ENCODE measurements at places on chromosomes 1 and 21.
A peak's percentile ranks its signal among the peaks of the same experiment; 100 is the strongest.

- DNase-seq = no peak
Measured at GRCh38 chr1:201348211-201348566, 29.3 kb downstream of the TNNT2 start.

GRCh38 chr1:14682941-14683621 lies 84.6 kb downstream of the KAZN start:
- no peak for DNase-seq

GRCh38 chr1:117674521-117675400 lies 68.9 kb downstream of the TENT5C start:
- DNase-seq = no peak

DNA sequence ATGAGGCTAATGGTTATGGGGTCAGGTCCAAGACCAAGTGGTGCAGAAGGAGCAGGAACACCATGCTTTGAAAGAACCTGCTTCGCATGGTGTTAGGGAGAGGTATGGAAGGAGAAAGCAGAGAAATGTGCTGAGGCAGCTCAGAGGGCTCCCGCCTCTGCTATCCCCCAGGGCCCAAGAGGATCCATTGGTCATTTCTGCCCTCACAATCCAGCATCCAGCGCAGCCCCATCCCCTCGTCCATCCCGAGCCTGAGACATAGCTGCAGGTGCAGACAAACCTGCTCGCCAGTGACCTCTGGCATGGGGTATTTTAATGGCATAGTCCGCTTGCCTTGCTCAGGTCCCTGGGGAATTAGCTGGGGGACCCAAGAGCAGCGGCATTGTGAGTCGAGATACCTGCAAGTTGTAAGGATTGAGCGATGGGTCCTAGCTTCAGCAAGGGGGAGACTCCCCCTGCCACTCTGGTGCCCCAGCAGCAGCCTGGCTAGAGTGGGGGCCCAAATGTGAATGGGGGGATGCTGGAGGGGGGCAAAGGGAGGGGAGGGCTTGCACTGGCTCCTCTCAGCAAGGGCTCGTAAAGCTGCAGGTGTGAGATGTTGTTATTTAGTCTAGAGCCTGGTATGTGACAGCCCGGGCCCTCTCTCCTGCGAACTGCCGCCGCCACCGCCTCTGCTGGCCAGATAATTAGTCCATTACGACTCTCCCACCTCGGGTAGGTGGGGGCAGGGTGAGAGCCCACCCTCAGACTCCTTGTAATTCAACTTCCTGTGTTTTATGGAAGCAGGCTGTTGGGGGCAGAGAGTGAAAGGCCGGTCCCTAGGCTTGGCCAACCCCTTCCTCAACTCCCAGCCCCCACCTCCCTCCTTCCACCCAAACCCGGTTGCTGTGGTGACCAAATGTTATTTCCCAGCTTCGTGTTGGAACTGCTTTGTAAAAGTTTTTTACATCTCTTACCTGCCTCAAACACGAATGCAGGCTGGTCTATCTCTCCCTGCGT lies 118.8 kb downstream of the RNF220 start:
- no peak for DNase-seq

GRCh38 chr1:167674156-167674555 lies 44.1 kb downstream of the RCSD1 start:
- DNase-seq = no peak

DNA sequence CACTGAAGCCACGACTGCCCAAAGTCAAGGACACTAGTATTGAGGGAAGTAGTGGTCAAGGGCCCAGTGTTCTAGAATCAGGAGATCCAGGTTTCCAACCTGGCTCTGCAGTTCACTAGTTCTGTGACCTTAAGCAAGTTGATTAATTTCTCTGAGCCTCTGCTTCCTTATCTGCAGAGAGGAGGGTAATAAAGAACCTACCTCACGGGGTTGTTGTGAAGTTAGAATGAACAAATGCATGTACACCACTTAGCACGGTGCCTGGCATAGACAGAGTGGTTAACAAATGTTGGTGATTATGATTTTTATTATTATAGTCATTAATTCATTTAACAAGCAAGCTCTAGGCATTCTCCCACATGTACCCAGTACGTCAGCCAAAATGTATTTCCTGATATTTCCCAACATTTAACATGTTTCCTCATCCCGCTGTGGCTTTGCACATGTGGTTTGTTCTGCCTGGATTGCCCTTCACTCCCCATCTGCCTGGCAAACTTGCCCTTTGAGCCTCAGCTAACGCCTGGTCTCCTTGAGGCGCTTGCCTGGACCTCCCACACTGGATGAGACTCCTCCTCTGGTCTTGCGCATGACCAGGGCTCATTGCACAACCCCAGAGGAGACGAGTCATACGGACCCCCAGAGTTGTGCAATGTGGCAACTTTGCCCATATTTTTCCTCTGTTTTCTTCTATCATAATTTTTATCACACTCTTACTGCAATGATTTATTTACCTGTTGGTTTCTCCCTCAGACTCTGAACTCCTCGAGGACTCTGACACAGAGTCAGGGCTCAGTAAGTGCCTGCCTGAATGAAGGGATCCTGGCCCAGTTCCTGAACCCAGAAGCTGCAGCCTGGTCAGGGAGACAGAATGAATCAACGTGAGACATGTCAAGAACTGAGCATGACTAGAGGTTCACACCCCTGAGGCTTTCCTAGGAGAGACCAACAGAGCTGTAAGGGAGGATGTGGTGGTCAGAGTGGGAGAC lies 20.7 kb upstream of the MFSD2A start:
- no peak for DNase-seq

DNA sequence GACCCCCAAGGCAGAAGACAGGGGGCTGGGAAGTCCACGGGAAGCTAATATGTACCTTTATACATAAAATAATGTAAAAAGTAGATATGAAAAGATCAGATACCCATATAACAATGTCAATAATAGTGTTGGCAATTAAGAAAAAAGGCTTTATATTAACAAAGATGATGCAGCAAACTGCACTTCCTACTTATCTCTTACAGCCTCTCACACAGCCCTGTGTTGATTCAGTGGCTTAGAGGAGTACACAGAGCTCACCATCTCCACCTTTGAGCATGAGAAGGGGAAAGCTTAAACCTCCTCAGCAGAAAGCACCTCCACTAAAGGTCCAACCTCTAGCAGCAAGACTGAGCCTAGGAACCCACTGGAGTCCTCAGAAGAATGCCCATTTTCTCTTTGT lies 7.2 kb upstream of the VSIG8 start:
- no peak for DNase-seq

GRCh38 chr1:222057162-222057561 lies 315.3 kb upstream of the DUSP10 start:
- no peak for DNase-seq

- DNase-seq = no peak
Measured at GRCh38 chr1:11749203-11749689, 12.7 kb upstream of the C1orf167 start.

GRCh38 chr1:96964761-96965160 lies 243.2 kb downstream of the PTBP2 start:
- no peak for DNase-seq

- DNase-seq = no peak
Measured at GRCh38 chr1:235946571-235946981, 79.9 kb upstream of the LYST start.

DNA sequence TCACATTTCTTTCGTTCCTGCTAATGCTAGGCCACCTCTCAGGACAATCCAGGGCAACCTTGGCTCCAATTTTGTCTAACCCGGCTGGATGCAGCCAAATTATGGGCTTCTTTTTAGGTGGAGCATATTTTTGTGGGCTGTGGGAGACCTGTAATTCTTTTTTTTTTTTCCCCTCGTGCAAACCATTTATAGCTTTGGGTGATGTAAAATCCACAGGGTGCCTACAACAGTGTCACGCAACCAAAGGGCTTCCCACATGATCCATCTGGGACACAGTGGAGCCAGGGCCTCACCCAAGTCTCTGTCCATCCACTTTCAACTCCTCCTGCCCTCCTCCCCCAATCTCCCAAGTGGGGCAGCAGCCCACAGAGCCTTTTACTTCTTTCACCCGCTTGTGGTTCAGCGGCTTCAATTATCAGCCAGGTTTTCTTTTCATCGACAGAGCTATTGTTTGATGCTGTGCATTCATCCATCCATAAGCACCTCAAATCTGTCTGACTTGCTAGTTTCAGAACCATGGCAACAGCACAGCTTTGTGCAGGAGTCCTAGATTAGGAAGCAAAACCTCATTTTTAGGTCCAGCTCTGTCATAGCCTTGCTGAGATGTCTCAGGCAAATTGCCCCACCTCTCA lies 10.0 kb upstream of the OVAAL start:
- peak; percentile 76 for DNase-seq

DNA sequence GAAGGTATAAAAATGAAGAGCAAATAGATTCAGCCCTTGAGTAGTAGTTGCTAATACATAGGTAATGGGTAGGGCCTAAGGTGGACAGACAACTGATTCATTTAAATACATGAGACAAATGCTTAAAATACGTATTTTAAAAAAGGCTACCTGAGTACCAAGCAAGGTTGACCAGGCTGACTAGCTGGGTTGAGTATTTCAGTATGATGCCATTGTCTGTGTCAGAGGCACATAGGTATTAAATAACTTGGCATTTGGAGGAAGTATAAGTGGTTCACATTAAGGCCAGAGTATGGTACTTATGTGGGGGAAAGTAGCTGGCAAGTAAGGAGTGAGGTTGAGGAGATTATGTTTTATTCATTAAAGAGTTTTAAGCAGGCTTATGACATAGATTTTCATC lies 19.4 kb downstream of the NEK7 start:
- DNase-seq = no peak

- DNase-seq = no peak
Measured at GRCh38 chr21:17732306-17732705, 86.8 kb downstream of the C21orf91 start.

DNA sequence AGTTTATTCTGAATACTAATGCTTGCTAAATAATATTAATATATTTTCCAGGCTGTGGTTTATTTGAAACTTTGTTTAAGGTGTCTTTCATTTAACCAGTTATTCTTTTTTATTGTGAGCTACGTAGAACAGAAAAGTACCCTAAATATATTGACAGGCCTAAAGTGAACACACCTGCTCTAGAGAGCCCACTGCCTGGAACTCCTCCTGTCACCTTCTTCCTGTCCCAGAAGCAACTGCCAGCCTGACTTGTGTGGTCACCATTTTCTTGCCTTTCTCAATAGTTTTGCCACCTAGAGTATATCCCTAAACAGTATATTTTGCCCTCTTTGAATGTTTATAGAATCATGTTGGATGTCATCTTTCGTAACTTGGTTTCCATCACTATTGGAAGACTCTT lies 48.5 kb downstream of the SCCPDH start:
- DNase-seq = no peak

DNA sequence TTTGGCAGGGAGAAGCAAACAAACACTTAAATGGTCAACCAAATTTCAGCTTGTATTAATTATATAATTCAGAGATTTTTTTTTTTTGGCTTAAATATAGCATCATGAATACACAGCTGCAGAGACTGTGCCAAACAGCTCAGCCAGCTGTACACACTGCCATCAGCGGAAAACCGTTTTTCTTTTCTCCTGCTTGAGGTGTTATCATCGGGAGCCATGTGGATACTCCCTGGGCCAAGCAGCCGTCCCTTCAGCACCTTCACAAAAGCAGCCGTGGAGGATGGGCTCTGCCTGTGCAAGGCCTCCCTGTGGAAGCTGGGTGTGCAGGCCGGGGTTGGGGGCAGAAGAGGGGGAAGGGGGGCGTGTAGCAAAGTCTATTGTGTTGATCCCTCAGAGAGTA lies 85.0 kb downstream of the NUF2 start:
- no peak for DNase-seq

DNA sequence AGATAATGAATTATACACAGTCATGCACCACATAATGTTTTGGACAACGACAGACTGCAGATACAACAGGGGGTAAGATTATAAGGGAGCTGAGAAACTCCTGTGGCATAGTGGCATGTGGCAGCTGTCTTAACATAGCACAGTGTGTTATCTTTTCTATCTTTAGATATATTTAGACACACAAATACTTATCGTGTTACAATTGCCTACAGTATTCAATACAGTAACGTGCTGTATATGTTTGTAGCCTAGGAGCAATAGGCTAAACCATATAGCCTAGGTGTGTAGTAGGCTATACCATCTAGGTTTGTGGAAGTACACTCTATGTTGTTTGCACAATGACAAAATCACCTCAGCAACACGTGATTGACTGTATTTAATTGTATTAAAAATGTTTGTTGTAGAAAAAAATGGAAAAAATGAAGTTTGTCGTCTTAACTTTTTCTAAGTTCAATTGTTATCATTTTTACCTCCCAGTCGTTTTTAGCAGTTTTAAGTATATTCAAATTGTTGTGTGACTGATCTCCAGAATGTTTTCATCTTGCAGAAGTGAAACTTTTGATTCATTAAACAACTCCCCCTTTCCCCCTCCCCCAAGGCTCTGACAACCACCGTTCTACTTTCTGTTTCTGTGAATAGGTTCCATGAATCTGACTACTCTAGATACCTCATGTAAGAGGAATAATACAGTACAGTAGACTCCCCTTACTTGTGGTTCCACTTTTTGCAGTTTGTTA lies 351.0 kb upstream of the B3GALT2 start:
- DNase-seq = no peak

DNA sequence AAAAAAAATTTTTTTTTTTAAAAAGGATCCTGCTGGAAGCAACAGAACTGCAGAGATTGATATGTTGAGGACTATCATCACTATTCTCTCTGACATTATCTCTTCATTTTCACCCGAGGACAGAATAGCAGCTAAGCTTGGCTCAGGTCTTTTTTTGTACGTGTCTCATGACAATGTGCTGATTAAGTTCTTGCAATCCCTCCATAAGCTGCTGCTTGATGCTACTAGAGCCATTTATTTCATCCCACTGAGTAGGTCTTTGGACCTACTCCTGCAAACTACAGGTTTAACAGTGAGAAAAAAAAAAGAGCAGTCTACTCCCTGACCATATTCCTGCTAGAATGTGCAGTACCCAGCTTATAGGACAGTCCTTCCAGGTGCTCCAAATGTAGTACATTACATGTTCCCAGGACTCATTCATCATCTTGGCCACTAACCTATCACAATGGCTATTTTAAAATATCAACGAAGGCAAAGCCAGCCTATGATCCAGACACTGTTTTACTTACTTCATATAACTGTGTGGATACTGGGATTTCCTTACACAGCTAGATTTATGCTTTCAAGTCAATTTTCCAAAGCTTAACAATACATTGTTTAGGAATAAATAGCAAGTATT lies 54.1 kb downstream of the ARHGAP29 start:
- DNase-seq = no peak

DNA sequence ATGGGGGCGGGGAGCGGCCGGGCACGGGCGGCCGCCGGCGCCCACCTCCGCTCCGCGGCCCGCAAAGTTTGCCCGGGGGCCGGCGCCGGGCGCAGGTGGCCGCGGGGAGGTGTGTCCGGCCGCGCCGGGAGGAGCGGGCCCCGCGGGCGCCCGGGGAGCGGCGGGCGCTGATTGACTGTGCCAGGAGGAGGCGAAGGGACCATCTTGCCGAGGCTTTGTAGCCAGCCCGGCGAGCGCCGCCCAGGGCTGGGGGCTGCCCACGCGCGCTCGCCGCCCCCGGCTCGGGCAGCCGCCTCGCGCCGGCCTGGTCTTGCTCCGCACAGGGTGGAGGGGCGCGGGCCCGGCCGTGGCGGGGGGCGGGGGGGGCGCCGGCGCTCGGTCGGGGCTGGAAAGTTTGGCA lies 432 bp downstream of the EPHB2 start:
- peak; percentile 15 for DNase-seq
